ENCODE measurements at places on chromosomes 2 and 18.
A peak's percentile ranks its signal among the peaks of the same experiment; 100 is the strongest.

DNA sequence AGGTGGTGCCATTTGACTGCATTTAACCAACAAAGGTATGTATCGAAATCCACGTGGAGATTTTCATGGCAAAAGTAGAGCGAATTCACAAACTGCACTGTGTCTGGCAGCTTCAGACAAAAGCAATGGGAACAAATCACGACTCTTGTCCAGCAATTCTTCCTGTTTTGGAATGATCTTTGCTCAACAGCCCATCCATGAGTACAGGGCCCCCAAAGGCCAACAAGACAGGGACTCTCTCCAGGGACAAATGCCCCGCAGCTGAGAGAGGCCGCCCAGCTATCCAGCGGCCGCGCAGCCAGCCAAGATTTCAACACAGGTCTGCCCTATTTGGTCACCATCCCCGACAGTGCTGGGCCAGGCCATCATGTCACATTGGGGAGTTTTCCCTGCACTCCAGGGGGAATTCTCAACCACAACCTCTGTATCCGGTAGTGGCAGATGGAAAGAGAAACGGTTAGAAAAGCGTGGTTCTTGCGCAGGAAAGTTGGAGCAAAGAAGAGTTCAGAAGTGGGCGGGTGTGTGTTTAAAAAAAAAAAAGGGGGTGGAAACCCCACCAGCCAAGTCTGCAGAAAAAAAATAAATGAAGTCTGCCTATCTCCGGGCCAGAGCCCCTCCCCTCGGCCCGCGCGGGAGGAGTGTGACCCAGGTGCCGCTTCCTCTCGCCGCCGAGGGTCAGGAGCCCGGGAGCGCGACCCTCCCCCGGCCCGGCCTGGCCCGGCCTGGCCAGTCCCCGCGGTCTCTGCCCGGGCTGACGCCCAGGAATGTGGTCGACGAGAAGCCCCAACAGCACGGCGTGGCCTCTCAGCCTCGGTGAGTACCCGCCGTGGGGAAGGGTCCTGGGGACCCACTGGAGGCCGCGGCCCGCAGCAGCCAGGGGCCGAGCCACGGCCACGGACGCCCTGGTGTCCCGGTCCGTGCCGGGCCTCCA is at the start of gene GYPC:
TSS of gene GYPC (plus strand) at position 659 of the 931 bp plus-strand sequence. CDS start at position 765, 106 bp downstream.
- DNase-seq = peak; percentile 13

DNA sequence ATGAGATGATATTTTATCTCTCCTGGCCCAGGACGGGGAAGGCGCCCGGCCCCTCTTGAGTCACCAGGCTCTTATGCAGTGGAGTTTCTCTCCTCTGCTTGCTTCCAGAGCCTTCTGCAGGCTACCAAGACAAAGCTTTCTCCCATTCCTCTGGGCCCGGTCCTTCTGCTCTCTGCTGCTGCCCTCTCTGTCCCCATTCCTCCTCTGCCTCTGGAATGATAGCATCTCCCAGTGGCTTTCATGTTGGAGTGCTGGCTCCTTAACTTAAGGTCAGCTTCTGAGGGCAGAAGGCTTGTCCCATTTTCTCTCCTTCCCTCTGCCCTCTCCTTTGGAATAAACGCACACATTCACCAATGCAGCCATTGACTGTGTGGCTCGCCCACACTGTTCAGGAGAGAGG is 86.2 kb downstream of the SDC1 start:
- DNase-seq = no peak

DNA sequence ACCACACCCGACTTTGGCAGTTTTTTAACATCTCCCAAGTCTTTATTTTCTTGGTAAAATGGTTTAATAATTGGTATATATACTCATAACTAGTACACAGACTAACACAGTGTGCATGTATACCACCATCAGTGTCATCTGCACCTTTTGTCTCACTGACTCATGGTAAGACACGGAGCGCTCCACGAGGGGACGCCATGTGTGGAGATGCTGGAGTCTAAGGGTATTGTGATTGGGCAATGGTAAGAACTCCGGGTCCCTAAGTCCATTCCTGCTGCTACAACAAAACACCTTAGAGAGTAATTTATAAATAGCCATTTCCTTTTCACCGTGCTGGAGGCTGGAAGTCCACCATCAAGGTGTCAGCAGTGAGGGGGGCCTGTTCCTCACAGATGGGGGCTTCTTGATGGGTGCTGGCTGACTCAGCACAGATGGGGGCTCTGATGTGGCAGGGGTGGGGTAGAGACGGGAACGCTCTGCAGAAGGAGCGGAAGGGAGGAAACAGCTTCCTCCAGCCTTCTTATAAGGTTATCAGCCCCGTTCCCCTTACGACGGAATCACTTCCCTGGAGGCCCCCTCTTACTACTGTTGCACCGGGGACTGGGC is 42.0 kb upstream of the EDAR start:
- DNase-seq = no peak

- no peak for DNase-seq
Measured at GRCh38 chr2:5725794-5726463, 33.7 kb downstream of the SOX11 start.

- no peak for DNase-seq
Measured at GRCh38 chr2:1461507-1462390, 48.5 kb downstream of the TPO start.

DNA sequence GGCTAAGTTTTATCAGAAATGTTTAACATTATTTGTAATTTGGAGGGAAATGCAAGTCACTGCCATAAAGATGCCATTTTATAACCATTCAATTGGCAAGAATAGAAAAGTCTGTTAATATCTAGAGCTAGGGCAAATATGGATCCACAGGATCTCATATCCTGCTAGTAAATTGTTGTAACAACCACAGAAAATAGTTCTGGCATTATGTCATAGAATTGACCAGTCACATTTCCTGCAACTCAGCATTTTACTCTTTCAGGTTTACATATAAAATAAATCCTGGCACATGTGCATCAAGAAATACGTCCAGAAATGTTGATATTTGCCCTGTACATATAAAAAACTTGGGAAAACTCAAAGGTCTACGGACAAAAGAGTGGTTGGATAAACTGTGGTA is 32.9 kb downstream of the OSBPL6 start:
- DNase-seq = no peak

DNA sequence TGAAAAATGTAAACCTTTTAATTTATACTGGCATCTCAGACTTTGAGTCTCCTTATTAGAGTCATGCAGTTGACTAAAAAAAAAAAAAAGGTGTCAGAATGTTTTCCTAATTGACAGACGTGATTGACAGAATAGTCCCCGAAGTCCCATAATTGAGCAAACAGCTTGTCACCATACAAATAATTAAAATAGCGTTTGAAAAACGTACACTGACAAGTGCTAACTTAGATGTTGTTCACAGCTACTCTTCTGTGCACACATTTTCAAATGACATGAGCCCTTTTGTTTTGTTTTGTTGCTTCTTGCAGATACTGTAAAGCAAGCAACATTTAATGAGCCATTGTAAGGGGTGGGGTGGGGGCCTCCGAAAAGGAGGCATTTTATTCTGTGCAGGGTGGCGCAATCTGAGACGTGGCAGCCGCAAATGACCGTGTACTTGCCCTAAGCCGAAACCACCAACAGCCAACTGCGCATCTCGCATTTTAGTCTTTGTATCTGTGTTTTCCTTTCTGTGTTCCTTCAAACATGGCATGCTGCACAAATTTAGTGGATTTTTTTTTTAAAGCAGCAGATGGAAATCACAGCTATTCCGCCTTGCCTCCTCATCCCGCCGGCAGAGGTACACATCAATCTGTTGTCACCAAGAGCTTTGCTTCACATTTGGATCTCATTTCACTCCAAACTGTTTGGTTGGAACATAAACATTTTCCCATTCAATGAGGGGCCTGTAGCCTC is 52.4 kb downstream of the LPIN1 start:
- no peak for DNase-seq

DNA sequence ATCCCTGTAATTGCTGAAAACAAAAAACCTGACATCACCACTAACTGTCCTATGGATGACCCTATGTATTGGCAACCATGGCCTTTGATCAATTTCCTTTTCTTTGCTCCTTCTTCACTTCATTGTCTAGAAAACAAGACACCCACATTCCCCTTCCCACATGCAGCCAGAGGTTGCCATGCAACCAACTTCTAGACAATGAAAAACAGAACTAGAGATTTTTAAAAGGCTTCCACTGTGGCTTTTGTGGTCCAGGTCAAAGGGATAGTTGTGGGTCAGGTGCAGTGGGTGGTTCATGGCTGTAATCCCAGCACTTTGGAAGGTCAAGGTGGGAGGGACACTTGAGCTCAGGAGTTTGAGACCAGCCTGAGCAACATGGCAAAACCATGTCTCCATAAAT is 139.3 kb upstream of the DOK6 start:
- no peak for DNase-seq

All from bone marrow (tissue), 2 donors.